Body of pancreas (tissue), 4 donors: ENCODE measurements at places on chromosomes 5 and 9. TPM values are rescaled to one million over a fixed set of nuclear protein-coding genes. Genes with fewer than 3 reads are reported as not detected.
A peak's percentile ranks its signal among the peaks of the same experiment; 100 is the strongest.

ADAMTS16 gene
- 5.6 TPM for total RNA-seq

DNA sequence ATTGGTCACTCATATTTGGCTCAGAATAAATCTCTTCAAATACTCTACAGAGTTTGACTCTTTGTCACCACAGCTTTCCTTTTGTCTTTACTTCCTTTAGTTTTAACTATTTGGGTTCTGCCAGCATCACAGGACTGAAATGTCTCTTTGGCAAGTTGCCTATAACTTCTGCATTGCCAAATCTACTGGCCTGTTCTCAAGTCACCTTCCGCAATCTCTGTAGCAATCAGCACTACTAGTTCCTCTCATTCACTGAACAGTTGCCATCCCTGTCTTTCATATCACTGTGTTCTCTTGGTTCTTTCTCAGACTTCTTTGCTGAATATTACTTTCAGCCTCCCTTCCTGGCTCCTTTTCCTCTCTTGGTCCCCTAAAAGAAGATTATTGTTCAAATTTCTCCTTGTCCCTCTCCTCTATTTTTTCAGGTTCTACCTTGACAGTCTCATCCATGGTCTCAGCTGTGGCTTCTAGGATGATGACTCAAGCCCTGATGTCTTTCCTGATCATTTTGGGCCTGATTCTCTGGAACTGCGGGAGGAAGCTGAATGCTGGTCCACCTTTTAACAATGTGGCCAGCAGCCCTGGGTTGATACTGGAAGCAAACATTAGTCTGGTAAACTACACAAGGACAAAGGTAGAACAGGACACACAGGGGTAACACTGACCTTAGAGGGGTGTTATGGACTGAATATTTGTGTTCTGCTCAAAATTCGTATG is 44.0 kb upstream of the LIFR start:
- no peak for DNase-seq

ADAMTSL2 gene
- 21.8 TPM for total RNA-seq

- no peak for DNase-seq
Observed at GRCh38 chr5:150023136-150023535, 22.6 kb downstream of the HMGXB3 start.

- no peak for DNase-seq
Observed at GRCh38 chr5:13606051-13606450, 338.4 kb downstream of the DNAH5 start.

TOR4A gene
- total RNA-seq: 12.2 TPM

C9orf50 gene
- total RNA-seq: not detected

- DNase-seq: no peak
Observed at GRCh38 chr9:14937216-14937615, 27.0 kb upstream of the FREM1 start.

GRCh38 chr5:150001660-150002486 is 1.3 kb downstream of the HMGXB3 start:
- DNase-seq: peak; percentile 37
